ENCODE measurements at places on chromosomes 3 and 15. TPM values are rescaled to one million over a fixed set of nuclear protein-coding genes. Genes with fewer than 3 reads are reported as not detected.

The SCN11A gene
- total RNA-seq, result not detected

The FAM43A gene
- 2.4 TPM for total RNA-seq

The TMEM40 gene
- total RNA-seq, result not detected

The HGD gene
- 0.50 TPM for total RNA-seq

The TM4SF4 gene
- not detected for total RNA-seq

All from T-helper 2 cell treated with Interferon-gamma antibody and Interleukin-4, amounts not matched to agents 100 ng/mL and 5 ng/mL, for 36 hours (primary cell).